ENCODE measurements at places on chromosomes 7 and 10. TPM values are rescaled to one million over a fixed set of nuclear protein-coding genes. Genes with fewer than 3 reads are reported as not detected.

Gene CYCS
- 68.0 TPM for total RNA-seq

Gene FAM13C
- 1.8 TPM for total RNA-seq

DNA sequence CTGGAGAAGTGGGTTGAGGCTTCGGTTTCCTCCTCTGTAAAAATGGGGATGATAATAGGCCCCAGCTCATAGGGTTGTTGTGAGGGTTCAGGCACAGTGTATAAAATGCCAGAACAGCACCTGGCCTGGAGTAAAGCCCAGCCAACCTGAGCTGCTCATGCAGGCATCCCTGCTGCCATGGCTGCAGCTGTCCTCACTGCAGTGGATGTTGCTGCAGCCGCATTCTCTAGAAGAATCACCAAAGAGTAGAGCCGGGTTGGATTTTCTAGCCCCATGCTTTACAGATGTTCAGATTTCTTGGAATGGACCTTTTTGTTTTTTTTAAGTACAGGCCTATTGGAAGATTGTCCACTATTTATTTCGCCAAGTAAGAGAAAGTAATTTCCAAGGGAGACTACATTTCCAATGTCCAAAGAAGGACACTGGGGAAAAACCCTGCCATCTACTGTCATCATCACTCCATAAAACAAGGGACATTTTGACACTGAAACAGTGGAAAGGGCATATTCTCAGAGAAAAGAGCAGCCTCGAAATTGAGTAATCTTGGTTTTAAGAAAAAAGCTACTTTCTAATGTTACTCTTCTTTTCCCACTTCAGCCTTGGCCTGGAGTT, 147.5 kb upstream of the TCF7L2 start:
- no peak for DNase-seq

DNA sequence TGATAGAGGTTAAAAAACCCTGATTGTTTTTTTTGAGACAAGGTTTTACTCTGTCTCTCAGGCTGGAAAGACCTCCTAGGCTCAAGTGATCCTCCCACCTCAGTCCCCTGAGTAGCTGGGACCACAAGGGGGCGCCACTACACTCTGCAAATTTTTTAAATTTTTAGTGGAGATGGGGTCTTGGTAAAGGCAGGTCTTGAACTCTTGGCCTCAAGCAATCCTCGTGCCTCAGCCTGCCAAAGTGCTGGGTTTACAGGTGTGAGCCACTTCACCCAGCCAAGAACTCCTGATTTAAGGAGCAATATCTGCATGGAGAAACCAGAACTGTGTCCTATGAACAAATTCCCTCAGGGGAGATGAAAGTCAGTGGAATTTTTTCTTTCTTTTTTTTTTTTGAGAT, 7.3 kb upstream of the KLHDC10 start:
- DNase-seq: peak; percentile 70

- DNase-seq: no peak
These were observed 52.7 kb downstream of the FIGNL1 start for GRCh38 chr7:50397320-50397970.

GRCh38 chr7:103766660-103767059, 222.8 kb downstream of the RELN start:
- DNase-seq: no peak

Gene PPP1R3C
- total RNA-seq: 1.6 TPM

- no peak for DNase-seq
These were observed 37.5 kb downstream of the MEST start for GRCh38 chr7:130529417-130529816.

GRCh38 chr7:91294639-91295220, 30.5 kb downstream of the FZD1 start:
- no peak for DNase-seq

GRCh38 chr10:2839081-2839725, 228.1 kb upstream of the PFKP start:
- DNase-seq: no peak

Gene MACROH2A2
- total RNA-seq: 18.2 TPM

GRCh38 chr7:92740700-92741126, 95.7 kb downstream of the CDK6 start:
- no peak for DNase-seq

Gene NRBF2
- 10.7 TPM for total RNA-seq

DNA sequence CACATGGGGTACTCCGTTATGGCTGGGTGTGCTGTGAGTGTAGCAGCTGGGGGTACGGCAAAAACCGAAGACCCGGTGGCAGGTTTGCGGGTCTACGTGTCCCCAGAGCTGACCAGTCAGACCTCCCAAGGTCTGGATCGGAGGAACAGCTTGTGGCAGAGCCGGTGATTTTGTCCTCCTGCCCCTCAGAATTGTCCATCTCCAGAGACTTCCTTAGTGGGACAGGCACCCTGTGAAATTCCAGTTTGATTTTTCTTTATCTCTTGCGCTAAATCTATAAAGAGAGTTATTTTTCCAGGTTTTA, 1.0 kb downstream of the EIF3B start:
- DNase-seq: no peak

Gene PKD1L1
- total RNA-seq: 0.40 TPM

DNA sequence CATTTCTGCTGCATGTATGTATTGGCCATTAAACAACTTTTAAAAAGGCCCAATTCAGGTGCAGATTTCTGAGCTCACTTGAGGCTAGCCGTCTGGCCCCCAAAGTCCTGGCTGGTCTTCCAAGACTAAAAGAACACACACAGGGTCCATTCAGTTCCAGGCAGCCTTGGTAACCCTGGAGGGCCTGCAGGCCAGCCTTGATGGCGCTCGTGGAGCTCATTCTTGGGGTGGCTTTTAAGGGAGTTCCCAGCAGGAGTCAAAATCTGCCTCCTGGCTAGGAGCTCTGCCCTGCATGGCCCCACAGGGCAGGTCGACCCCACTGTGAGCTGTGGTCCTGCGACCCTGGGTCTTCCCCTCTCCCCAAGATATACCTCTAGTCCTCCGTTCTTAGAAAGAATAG, 28.8 kb downstream of the ANXA11 start:
- DNase-seq: no peak

Gene CAV1
- total RNA-seq: 22.3 TPM

Gene FAM171A1
- 14.7 TPM for total RNA-seq

DNA sequence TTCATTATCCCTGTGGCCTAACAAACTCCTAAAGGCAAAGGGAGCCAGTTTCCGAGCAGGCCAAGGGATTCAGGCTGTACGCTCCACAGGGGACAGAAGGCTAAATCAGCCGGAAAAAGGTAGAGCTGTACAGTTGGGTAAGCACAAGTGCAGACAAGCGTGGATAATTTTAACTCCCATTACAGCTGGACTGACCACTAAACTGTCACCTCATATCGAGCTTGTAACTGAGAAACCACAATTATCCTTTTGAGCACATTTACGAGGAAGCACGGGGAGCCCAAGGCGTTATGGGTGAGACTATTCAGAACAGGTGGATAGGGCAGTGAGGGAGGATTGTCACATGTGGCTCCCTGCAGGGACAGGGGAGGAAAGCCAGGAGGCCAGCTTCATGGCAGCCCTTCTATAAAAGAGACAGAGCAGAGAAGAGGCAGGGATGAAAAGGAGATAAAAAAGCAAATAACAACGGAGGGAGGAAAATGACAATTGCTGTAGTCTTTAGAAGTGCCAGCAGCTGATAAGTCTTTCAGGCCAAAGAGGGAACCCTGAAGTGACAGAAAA, 288.0 kb downstream of the FGFR2 start:
- no peak for DNase-seq

DNA sequence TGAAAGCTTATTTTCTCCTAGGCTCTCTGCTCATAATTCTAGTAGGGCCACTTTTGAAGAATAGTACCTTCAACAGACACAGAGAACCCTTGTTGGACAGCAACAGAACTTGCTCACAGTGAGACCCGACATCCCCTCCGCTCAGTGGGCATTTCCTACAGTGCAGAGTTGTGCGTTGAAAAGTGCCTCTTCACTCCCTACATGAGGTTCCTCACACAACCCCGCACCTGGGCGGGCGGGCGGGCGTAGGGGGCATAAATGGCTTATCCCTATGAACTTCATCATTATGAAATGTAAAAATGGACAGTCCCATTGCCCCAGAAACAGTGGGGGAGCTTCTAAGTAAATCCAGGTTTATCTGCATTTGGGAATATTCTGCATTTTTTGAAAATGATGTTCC, 174.9 kb downstream of the MGMT start:
- DNase-seq: no peak

- no peak for DNase-seq
These were observed 156.3 kb upstream of the KMT2E start for GRCh38 chr7:104857458-104858425.

DNA sequence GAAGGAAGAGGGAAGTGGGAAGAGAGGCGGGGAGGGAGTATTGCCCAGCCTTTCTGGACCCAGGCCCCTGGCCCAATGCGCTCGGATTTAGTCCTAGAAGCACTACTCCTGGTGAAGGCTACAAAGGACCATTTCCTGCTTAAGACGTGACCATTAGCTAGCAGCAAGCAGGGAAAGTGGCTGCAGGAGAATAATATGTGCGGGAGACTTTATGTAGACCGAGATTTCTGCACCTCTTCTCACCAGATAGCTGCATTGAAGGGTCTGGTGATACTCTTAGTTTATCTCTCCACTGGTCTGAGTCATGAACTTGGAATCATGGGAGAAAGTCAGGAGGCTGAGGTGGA, 3.1 kb downstream of the VAX1 start:
- DNase-seq: no peak

Gene ZKSCAN1
- total RNA-seq: 78.4 TPM

DNA sequence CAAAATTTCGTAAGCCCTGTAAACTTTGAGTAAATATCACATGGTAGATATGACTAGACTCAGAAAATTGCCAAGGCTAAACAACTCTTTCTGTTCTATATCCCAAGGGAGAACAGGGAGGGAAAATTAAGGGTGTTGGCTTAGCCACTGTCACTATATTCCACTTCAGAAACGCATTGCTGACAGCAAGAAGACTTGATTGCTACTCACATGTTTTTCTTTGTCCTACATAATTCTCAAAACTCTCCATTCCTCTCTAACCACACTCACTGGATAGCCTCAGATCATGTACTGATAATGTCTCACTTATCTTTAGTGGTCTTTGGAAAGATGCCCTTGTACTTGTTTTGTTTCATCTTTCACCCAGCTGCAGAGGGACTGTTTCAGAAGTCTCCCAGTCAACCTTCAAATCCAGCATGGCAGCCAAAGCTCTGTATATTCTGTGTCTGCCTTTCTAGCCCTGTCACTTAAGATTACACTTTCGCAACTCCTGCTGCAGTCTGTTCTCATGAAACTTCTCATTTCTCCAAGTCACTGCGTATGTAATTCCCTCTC, 582.4 kb upstream of the FZD8 start:
- no peak for DNase-seq

- DNase-seq: peak; percentile 91
These were observed 66.4 kb upstream of the STRIP2 start for GRCh38 chr7:129367700-129368388.

Gene CALY
- total RNA-seq: 1.6 TPM

GRCh38 chr10:110209926-110210673, 2.7 kb downstream of the MXI1 start:
- peak; percentile 64 for DNase-seq

Gene TSPAN33
- 28.9 TPM for total RNA-seq

Data from Peyer's patch (tissue), 4 donors.